ENCODE measurements at places on chromosomes 12 and 14. TPM values are rescaled to one million over a fixed set of nuclear protein-coding genes. Genes with fewer than 3 reads are reported as not detected.

DNA sequence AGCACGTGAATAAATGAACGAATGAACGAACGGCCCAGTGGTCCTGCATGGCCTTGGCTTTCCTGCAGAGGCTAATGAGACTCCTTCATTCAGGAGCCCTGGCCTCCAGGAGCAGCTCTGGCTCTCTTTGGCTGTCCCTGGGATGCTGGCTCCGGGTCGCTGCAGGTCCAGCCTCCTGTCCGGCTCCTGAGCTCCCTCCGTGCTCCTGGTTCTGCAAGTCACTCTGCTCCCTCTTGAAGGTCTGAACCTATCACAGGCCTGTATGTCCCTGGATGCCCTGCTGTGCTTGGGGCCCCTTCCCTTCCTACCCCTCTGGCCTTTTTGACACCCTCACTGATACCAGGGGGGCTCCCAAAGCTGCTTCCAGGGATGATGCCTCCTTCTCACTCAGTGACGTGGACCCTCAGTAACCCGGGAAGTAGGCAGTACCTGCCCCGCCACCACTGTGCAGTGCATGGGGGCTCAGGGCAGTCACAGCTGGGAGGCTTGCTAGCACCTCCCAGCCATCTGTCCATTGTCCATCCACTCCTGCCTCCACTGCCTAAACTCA lies 133.7 kb upstream of the C14orf180 start:
- no peak overlapping the region for H3K27ac ChIP-seq
- H3K4me1 ChIP-seq, result no peaks in the 10 kb centered on the region
- H3K36me3 ChIP-seq, result no peaks in the 10 kb centered on the region
- DNase-seq, result no peak
- peaks cover 9% of the 10 kb centered on the region for H3K27me3 ChIP-seq

DNA sequence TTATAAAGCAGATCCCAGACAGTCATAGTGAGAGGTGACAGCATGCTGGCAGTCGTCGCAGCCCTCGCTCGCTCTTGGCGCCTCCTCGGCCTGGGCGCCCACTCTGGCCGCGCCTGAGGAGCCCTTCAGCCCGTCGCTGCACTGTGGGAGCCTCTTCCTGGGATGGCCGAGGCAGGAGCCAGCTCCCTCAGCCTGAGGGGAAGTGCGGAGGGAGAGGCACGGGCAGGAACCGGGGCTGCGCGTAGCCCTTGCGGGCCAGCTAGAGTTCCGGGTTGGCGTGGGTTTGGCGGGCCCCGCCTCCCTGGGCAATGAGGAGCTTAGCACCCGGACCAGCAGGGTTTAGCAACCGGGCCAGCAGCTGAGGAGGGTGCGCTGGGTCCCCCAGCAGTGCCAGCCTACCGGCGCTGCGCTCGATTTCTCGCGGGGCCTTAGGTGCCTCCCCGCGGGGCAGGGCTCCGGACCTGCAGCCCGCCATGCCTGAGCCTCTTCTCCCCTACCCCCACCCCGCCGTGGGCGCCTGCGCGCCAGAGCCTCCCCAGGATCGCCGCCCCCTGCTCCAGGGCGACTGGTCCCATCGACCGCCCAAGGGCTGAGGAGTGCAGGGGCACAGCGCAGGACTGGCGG lies 451.2 kb upstream of the DCN start:
- no peak overlapping the region for H3K27ac ChIP-seq
- no peak overlapping the region for H3K4me3 ChIP-seq
- no peak for DNase-seq

DNA sequence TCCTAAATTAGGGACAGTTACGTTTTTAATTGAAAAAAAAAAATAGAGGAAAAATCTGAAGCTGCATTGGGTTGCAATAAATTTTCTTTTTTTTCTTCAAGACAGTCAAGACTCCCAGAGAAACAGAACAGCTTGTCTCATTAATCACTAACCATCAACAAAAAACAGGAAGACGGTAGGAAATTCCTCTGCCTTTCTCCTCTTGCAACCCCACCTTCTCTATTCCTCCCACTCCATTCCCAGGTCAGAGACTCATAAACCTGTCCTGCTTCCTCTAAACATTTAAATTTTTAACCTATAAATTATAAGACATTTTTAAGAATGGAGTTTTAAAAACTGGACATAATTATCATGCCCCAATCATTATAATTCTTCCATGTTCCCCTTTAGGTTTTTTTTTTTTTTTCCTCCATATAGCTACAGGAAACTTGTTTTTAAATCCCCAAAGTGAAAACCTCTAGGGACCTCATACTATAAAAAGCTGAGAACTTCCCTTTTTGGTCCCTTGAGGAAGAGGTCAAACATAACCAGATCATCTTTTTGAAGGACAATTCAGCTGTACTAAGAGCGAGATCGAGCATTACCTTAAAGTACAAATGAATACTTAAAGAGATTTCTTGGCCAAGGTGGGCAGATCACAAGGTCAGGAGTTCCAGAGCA lies 36.0 kb downstream of the CPM start:
- DNase-seq, result no peak
- peaks cover 12% of the 10 kb centered on the region for H3K4me1 ChIP-seq
- H3K4me3 ChIP-seq, result no peak overlapping the region
- peaks cover 22% of the 10 kb centered on the region for H3K36me3 ChIP-seq

DNA sequence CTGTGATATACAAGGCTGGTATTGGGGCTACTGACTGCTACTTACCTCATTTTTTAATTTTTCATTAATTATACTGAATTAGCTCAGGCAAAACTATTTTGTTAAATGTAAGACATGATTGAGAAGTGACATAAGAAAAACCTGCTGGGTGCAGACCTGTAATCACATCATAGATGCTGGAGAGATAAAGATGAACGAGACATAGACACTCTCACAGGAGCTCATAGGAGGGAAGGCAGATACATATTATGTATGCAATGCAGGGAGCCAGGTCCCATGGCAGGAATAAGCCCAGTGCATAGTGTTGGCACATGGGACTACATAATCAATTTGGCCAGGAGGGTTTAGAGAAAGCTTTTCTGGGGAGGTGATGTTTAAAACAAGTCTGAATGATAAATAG lies 74.9 kb downstream of the PRKCH start:
- no peak overlapping the region for H3K4me3 ChIP-seq
- H3K4me1 ChIP-seq, result peaks cover 75% of the 10 kb centered on the region
- no peaks in the 10 kb centered on the region for H3K27me3 ChIP-seq
- H3K36me3 ChIP-seq, result peaks cover 65% of the 10 kb centered on the region
- DNase-seq, result no peak

DNA sequence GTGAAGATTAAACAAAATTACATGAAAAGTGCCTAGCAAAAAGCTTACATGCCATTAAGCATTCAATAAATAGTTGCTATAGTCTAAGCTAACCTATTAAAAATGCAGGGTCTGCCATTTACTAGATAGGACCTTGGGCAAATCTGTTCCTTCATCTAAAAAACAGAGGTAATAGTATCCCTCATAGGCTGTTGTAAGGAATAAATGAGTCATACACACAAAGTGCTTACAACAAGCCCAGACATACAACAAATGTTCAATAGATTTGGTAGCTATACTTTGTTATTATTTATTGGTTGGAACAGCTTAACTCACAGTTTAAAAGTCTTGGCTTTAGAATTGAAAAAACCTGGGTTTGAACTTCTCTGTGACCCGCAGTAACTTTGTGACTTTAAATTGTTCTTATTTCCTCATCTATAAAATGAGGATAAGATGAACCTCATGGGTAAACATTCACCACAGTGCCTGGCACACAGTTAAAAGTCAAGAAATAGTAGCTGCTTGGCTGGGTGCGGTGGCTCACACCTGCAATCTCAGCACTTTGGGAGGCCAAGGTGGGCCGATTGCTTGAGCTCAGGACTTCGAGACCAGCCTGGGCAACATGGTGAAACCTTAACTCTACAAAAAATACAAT lies 24.7 kb downstream of the HEATR5A start:
- no peak for DNase-seq
- no peaks in the 10 kb centered on the region for H3K27me3 ChIP-seq
- no peak overlapping the region for H3K4me3 ChIP-seq
- H3K4me1 ChIP-seq, result peaks cover 19% of the 10 kb centered on the region

DNA sequence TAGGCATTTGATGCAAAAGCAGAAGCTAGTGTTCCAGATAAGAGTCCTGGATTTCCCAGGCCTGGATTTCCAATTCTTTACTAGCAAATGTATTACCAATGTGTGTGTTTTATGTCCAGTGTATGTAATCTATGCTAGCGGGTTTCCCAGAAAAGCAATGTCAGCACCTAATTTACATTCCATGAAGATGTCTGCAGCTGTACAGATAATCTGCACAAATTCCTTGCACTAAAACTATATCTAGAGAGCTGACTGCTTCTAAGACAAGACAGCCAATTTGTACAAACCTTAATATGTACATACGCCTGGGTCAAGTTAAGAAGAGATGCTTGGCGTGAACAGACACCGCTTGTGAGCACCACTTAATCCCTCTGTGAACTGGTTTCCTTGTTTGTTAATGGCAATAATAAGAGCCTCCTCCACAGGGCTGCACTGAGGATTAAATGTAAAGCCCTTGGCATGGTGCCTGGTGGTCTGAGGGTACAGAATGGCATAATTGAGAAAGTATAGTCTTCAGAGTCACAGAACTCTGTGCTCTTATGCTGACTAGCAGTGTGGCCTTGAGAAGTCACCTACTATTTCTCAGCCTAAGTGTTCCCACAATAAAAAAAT lies 185.6 kb downstream of the EPS8 start:
- H3K4me3 ChIP-seq, result no peak overlapping the region
- peaks cover 2% of the 10 kb centered on the region for H3K4me1 ChIP-seq
- no peaks in the 10 kb centered on the region for H3K27me3 ChIP-seq
- H3K27ac ChIP-seq, result no peak overlapping the region
- no peaks in the 10 kb centered on the region for H3K36me3 ChIP-seq

GRCh38 chr12:14075797-14076393 lies 94.5 kb upstream of the GRIN2B start:
- no peaks in the 10 kb centered on the region for H3K4me1 ChIP-seq
- no peaks in the 10 kb centered on the region for H3K36me3 ChIP-seq
- H3K27me3 ChIP-seq, result no peaks in the 10 kb centered on the region
- no peak for DNase-seq
- no peak overlapping the region for H3K27ac ChIP-seq

- H3K4me1 ChIP-seq, result peaks cover 14% of the 10 kb centered on the region
- H3K4me3 ChIP-seq, result no peak overlapping the region
- DNase-seq, result no peak
- peaks cover 53% of the 10 kb centered on the region for H3K36me3 ChIP-seq
These were observed 54.7 kb downstream of the DICER1 start for GRCh38 chr14:95102680-95103044.

DNA sequence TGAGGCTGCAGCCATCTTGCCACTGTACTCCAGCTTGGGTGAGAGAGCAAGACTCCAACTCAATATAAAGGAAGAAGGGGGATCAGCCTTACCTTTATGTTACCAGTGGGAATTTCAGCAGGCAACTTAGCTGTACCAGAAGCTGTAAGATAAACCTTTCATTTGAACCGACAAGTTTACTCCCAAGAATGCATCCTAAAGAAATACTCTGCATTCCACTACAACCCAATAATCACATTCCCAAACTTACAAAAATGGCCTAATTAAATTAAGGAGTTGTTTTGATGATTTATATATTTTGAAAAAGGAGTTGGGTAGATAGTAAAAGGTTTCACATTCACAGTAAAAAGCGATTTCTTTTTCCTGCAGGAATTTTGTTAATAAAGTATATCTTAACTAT lies 241.4 kb downstream of the TTC8 start:
- no peak overlapping the region for H3K27ac ChIP-seq
- no peak for DNase-seq
- no peaks in the 10 kb centered on the region for H3K36me3 ChIP-seq

DNA sequence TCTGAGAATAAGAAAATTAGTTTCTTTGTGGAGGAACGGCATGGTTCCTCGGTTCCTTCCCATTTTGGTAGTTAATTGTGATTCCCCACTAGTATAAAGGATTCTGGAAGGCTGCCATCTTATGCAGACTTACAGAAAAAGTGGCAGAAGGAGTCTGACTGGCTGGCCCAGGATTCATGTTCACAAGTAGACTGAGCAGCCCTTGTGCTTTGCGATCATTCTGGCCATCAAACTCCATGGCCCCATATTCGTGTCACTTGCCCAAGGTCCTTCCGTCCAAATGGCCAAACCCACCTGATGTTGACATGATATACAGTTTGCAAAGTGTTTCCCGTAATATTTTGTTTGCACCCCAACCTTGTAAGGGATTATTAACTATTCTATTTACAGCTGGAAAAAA lies 297.2 kb upstream of the AMIGO2 start:
- H3K27me3 ChIP-seq, result no peaks in the 10 kb centered on the region
- H3K4me1 ChIP-seq, result peaks cover 30% of the 10 kb centered on the region
- no peak overlapping the region for H3K4me3 ChIP-seq
- no peak overlapping the region for H3K27ac ChIP-seq
- H3K36me3 ChIP-seq, result peaks cover 32% of the 10 kb centered on the region

DNA sequence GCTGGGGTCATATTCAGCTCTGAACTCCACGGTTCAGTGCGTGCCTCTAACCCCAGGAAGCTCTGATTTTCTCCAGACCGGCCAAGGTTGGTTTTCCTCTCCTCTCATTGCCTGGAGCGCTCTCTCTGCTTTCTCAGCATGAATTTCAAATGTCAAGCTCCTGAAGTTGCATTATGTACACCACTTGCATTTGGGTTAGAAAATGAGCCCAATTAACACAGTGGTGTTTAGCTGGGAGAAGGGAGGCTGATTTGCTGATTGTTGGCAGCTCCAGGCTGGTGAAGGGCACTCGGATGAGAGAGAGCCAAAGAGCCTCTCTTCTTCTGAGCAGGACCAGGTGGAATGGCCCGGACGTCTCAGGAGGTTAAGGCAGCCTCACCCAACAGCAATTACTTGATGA lies 570.9 kb downstream of the VRK1 start:
- H3K27ac ChIP-seq, result no peak overlapping the region
- no peak for DNase-seq

- H3K4me1 ChIP-seq, result peaks cover 11% of the 10 kb centered on the region
- no peak overlapping the region for H3K27ac ChIP-seq
- no peak overlapping the region for H3K4me3 ChIP-seq
- H3K36me3 ChIP-seq, result peaks cover 16% of the 10 kb centered on the region
- no peak for DNase-seq
These were observed 28.7 kb downstream of the BMAL2 start for GRCh38 chr12:27361372-27361771.

- no peak overlapping the region for H3K4me3 ChIP-seq
- no peaks in the 10 kb centered on the region for H3K36me3 ChIP-seq
- no peak overlapping the region for H3K27ac ChIP-seq
These were observed 39.3 kb upstream of the SSTR1 start for GRCh38 chr14:38168416-38168815.

Gene DHRS2
- 3.1 TPM for total RNA-seq

Gene GYS2
- 0.17 TPM for total RNA-seq

Gene CFAP251
- total RNA-seq, result 1.1 TPM

Gene BCAT1
- 51.9 TPM for total RNA-seq

Gene RNASE2
- not detected for total RNA-seq
